ENCODE measurements at places on chromosomes 11 and 22. TPM values are rescaled to one million over a fixed set of nuclear protein-coding genes. Genes with fewer than 3 reads are reported as not detected.

The KDM4D gene
- 0.33 TPM for total RNA-seq

DNA sequence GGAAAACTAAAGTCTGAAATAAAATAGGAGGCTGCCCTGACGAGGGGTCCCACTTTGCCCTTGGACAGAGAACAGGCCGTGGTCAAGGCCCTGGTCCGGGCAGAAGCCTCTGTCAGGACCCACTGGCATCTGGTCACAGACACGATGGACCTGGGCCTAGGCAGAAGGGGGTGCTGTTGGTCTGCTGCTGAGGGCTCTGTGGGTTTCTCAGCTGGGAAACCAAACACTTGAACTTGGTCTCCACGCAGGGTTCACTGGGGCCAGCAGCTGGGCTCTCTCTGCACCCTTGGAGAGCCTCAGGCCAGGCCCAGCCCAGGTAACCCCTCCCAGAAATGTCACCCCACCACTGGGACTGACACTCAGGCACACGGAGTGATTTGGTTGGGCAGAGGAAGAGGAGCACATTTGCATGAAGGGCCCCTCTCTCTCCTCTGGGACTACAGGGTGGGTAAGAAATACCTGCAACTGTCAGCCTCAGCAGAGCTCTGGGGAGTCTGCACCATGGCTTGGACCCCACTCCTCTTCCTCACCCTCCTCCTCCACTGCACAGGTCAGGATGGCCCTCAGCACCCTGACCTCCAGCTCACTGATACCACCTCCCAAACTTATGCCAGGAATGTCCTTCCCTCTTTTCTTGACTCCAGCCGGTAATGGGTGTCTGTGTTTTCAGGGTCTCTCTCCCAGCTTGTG, 48.1 kb upstream of the TOP3B start:
- DNase-seq, result no peak

DNA sequence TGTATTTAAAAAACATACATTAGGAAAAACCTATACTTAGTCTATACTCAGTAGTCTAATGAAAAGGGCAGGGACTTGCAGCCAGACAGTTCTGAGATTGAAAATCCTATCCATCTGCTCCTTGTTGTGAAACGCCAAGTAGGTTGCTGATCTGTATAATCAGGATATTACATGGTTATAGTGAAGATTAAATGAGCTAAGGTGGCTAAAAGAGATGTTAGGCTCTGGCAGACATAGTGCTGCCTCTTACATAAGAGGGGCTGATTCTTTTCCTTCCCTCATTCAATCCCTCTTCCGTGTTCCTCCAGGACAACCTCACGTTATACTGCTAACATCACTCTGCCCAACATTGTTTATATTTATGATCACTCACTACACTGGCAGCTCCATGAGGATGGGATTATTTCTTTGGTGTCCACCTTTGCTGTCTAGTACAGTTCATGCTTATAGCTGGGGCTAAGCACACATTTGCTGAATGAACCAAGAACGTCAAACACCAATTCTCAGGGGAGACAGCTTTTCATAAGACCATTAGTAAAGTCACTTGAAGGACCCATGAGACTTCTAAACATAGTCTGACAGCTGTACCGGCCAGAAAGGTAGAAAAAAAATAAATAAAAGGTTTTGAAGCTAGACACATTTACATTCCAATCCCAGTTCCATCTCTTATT, 46.3 kb downstream of the GAB2 start:
- DNase-seq, result no peak

GRCh38 chr11:111982019-111982464, 43.2 kb upstream of the DLAT start:
- DNase-seq, result peak; percentile 52

DNA sequence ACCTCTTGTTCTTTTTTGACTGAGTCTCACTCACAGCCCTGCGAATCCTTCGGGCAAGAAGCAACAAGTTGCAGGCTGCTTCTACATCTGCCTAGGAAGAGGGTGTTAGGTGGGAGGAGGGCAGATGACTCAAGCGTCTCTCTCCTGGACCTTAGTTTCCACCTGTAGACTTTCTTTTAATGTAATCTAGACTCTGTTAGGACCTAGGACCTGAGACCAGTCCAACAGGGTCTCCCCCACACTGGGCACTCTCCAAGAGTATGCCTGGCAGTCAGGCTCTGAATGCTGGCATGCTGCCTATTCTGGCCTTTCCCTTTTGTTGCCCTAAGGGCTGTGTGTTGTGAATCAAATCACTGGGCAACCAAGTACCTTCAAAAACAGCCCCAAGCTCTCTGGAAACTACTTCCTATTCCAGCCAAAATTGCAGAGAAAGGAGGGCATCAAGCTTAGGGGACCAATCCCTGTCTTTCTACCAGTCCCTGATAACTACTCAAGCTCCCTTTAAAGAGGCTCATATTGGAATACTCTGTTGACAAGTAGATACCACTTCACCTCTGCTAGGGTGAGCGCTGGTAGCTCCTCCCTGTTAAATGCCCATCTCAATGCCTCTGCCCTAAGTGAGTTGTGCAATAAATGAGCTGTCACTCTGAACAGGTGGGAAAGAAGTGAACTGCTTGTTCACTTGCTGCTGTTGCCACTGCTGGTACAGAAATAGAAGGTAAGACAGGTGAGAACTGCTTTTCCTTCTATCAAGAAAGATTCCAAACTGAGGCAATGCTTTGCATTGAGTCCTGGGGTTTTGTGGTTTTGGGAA, at the start of gene BBOX1:
Gene BBOX1, plus strand, starts transcription at position 514 of the 814 bp plus-strand sequence. CDS start 14,616 bp downstream, outside the sequence.
- DNase-seq, result no peak

The KCNJ4 gene
- total RNA-seq, result not detected

The OR52N5 gene
- not detected for total RNA-seq

The CCDC15 gene
- 2.1 TPM for total RNA-seq

The EIF3M gene
- total RNA-seq, result 222 TPM

The NFAM1 gene
- 0.20 TPM for total RNA-seq

The DYNC2H1 gene
- total RNA-seq, result 2.6 TPM

The CLMP gene
- total RNA-seq, result 0.30 TPM

GRCh38 chr11:86403458-86403857, 28.8 kb downstream of the CCDC81 start:
- DNase-seq, result no peak

GRCh38 chr22:20565079-20565734, 57.8 kb downstream of the MED15 start:
- DNase-seq, result no peak

DNA sequence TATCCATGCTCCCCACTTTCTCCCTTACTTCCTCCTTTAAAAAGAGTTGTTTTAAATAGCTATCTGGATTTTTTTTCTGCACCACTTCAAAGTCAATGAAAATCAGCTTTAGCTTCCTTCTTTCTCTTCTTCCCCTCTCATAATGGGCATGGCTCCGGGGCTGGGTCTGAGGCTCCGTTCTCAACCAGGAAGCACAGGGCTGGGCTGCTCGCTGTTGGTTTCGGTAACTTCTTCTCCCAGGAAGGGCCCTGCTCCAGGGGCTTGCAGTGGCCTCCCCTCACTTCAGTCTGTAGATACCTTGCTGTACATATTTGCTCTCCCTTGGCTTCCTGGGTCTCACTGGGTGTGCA, 23.8 kb downstream of the MICAL2 start:
- no peak for DNase-seq

The TBX1 gene
- not detected for total RNA-seq

The F2 gene
- 0.85 TPM for total RNA-seq

DNA sequence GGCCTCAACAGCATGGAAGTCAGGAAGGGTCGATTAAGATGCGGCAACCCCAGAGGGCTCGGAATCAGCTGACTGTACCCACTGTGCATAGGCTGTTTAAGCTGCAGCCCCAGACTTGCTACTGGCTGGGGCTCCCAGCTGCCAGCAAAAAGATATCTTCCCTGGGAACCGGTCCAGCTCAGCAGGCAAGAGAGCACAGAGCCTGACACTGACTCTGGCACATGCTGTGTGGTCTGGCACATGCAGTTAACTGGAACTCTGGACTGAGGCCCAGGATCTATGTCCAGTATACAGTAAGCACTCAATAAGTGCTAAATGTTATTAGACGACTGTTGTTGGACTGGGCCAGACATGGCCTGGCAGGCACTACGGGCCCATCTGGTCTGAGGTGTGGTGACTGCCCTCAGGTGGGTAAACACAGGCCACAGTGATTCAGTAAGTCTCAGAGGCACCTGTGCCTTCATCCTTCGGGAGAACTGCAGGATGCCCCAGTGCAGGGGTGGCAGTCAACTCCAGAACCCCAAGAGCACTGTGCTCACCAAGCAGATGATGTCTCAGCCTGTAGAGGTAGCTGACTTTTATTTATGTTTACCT, 87.6 kb downstream of the LARGE1 start:
- no peak for DNase-seq

The A4GALT gene
- total RNA-seq, result 0.46 TPM

- DNase-seq, result peak; percentile 10
These were observed 75.3 kb downstream of the APIP start for GRCh38 chr11:34840736-34841386.

DNA sequence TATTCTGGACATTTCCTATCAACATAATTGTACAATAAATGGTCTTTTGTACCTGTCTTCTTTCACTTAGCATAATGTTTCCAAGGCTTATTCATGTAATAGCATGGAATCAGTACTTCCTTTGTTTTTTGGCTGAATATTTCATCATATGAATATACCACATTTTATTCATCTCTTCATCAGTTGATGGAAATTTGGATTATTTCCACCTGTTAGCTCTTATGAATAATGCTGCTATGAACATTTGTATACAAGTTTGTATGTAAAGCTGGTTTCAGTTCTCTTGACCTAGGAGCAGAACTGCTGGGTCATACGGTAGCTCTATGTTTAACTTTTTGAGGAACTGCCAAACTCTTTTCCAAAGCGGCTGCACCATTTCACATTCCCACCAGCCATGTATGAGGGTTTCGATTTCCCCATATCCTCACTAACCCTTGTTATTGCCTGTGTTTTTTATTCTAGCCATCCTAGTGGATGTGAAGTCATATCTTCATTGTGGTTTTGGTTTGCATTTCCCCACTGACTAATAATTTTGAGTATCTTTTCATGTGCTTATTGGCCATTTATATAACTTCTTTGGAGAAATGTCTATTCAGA, 20.9 kb downstream of the EXT2 start:
- DNase-seq, result no peak

GRCh38 chr11:130071211-130071712, 1.6 kb downstream of the APLP2 start:
- DNase-seq, result no peak

The RFPL1 gene
- total RNA-seq, result not detected

DNA sequence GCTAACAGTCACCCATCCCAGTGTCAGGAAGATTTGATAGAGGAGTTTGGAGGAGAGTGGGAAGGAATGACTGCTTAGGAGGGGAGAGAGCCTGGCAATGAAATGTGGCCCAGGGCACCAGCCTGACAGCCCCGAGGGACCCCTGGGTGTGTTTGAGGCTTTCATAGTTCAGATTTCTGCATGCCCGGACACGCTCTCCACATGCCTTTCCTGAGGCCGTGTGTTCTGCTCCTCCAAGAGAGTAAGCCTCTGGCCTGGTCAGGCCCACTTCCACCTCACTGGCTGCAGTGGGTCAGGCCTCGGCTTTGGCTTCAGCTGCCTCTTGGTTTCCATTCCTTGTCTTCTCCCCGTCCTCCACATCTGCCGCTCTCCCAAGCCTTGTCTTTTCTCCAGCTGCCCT, 78.4 kb downstream of the C22orf31 start:
- no peak for DNase-seq

GRCh38 chr11:67561971-67562619, 21.5 kb upstream of the GSTP1 start:
- no peak for DNase-seq

The MMP7 gene
- total RNA-seq, result not detected

DNA sequence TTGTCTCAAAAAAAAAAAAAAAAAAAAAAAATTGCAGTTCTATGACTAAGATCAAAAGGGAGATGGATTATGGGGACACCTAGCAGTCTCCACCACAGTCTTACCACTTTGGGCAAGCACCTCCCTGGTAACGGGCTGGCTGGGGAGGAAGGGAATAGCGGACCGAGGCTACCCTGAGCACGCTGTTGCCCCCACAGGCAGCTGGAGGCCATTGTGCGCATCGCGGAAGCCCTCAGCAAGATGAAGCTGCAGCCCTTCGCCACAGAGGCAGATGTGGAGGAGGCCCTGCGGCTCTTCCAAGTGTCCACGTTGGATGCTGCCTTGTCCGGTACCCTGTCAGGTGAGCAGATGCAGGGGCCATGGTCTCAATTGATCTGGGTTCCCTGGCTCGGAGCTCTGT, 21.2 kb downstream of the MCM5 start:
- no peak for DNase-seq

The HEPN1 gene
- not detected for total RNA-seq

GRCh38 chr11:129854232-129854805, 38.7 kb downstream of the TMEM45B start:
- DNase-seq, result no peak
